GM10248 (cell line): ENCODE measurements at places on chromosomes 7 and 10.

GRCh38 chr7:92909686-92910475 is 73.5 kb upstream of the CDK6 start:
- DNase-seq, result no peak

GRCh38 chr7:36881233-36881874 is 157.1 kb upstream of the AOAH start:
- DNase-seq, result no peak

DNA sequence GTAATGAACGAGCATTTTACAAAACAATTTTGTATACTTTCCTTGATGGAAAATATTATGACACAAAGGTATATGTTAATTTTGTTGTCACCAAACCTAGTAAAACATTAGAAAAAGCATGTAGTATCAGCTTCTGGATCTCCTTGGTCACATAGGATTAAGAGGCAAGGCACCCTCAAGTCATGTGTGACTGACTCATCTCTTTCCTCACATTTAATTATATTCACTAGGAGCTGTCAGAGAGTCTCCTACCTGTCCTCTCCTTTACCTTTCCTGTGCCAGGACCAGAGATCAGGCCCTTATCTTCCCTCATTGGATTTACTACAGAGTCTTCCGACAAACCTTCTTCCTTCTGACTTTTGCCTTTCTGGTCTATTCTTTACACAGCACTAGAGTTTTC is 111.3 kb upstream of the RPA3 start:
- DNase-seq, result no peak

GRCh38 chr10:804787-805619 is 115.5 kb upstream of the DIP2C start:
- no peak for DNase-seq

DNA sequence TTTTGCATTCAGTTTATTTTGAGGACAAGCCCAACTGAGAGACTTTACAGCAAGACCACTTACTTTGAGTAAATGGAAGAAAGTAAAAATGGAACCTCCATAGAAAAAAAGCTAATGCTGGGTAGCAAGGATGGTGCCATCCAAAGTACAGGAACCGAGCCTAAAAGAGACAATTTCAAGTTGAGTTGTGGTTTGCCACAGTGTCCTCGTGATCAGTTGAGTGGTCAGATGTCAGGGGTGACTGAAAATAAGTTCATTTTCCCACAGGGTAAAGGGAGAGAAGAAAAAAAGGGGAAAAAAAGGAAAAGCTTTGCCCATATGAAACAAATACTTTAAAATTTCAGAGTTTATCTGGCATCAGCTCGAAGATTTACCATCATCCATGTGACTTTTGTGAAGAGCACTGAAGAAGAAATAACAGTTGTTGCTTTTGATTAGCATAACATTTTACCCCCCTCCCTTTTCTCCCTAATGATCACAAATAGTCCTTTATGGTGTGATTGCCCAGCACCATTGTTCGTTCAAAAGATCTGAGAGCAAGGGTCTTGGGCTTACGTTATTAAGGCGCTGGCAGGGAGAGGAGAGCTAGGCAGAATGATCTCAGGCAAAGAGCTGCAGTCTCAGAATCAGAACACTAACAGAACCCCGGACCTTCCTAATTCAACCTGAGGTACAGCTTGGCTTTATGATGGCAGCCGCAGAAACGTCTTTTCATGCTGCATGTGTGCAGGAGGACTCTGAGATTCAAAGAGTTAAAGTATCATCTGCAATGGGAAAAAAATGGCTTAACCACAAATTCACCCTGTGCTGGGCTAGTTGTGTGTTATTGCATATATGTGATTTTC is 338.1 kb downstream of the RNLS start:
- no peak for DNase-seq

DNA sequence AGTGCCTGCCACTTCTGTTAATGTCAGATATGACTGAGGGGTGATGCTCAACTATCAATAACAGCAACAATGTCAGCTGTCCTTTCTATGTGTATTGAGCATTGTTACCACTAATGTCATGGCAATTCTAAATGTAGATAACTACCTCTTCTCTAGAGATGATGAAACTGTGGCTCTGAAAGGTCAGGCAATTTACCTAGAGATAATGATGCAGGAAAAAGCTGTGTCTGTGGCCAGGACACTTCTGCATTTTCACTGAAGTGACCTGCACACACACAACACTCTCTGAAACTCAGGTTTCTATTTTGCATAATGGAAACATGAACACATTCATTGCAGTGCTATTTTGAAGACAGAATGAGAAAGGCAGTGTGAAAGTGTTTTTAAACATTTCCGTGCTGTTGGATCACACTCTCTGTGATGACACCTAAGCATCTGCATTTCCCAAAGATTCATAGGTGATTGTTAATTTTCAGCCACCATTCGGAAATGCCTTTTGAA is 148.2 kb downstream of the KCND2 start:
- peak; percentile 64 for DNase-seq

DNA sequence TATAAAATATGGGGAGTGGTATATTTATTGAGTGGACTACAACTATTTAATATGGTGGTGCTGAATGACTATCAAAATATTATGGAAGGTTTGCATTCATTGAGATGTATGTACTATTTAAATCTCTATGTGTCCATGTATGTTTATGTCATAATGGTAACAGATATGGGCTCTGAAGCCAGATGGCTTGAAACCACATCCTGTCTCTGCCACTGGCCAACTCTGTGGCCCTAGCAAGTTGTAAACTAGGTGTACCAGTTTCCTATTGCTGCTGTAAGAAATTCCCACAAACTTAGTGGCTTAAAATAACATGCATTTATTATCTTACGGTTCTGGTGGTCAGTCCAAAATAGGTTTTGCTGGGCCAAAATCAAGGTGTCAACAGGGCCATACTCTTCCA is 198.1 kb upstream of the NFE2L3 start:
- DNase-seq, result no peak

DNA sequence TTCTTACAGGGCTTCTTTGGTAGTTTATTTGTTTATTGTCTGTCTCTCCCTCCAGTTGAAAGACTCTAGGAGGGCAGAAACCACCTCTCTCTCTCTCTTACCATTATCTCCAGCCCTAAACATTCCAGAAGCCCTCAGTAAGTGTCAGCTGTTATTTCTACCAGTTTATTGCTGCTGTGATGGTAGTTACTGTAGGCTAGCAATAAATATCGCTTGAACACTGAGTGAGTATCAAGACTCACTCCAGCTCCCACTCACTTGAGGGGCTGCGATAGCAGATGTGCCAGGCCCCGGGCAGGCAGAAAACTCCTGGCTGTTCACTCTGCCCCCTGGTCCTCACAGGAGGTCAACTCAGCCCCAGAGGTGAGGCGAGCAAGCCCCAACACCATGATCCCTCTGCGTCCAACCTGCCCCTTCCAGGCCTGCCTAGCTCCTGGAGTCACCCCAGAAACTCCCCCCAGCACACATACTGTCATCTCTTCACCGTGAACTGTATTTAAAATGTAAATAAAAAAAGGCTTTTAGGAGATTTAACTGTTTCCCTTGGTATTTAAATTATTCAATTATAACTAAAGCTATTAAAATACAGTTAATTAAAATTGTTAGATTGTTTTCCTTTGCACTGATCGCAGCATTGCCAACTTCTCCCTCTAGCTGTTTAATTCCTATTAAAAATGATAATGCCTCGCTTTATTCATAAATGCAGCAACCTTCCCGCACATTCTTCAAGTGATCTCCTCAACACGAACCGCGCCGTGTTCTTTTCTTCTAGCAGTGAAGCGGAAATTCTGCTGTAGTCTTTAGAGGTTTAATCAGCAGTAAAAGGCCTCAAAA is 321.1 kb upstream of the ZMIZ1 start:
- DNase-seq, result no peak

DNA sequence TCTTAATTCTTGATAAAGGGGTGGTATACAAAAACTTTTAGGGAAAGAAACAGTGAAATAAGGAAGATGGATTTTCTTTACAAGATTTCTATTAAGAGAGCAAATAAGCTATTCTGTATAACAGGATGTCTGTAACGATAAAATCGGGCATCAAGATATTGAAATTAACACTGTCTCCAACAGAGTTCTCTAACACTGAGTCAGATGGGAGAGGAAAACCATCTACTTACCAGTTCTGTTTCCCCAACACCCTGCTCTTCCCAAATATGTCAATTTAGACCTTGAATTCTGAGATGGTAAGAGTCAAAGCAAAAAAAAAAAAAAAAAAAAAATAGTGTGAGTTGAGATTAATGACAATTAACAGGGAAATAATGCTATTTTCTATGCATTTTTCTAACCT is 23.0 kb downstream of the SMURF1 start:
- no peak for DNase-seq

DNA sequence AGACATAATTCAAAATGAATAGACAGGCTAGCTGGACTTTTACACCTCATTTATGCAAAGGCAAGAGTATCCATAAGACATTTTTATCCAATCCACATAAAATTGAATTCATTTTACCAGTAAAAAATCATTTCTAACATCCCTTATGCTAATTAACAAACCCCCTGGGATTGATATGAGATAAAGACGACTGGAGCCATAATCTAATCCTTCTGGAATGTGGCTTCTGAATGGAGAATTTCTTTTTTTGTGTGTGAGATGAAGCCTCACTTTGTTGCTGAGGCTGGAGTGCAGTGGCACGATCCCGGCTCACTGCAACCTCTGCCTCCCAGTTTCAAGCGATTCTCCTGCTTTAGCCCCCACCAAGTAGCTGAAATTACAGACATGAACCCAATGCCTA is 90.4 kb downstream of the AKR1D1 start:
- no peak for DNase-seq

DNA sequence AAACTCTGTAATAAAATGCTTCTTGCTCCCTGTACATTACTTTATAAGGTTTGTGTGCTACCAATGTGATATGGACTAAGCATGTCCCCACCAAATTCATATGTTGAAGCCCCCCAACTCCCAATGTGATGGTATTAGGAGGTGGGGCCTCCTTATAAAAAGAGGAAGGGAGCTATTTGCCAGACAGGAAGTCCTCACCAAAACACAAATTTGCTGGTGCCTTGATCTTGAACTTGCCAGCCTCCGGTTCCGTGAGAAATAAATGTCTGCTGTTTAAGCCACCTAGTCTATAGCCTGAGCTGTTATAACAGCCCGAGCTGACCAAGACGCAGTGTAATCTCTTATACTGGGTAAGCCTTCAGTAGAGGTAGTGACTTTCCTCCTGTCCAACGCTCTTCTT is 114.5 kb downstream of the INHBA start:
- DNase-seq, result no peak

- peak; percentile 61 for DNase-seq
Observed at GRCh38 chr10:101031796-101032636, 982 bp downstream of the SFXN3 start.

DNA sequence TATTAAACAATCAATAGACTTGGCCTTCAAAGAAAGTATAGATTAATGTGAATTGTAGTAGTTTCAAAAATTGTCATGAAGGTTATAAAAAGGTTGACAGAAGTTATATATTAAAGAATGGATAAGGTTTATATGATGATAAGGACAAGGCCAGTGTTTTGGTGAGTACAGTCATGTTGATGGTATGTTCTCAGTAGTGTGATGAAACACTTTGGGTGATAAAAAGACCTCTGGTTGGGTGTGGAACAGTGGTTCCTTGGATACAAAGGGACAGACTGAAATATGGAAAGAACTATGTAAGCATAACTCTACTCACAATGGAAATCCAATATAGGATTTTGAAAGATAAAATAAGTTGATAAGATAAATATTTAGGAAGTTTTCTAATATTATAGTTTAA is 866.3 kb downstream of the ANKRD7 start:
- DNase-seq, result no peak
